Right renal pelvis (tissue), 4 donors: ENCODE measurements at places on chromosomes 1 and 21.
A peak's percentile ranks its signal among the peaks of the same experiment; 100 is the strongest.

DNA sequence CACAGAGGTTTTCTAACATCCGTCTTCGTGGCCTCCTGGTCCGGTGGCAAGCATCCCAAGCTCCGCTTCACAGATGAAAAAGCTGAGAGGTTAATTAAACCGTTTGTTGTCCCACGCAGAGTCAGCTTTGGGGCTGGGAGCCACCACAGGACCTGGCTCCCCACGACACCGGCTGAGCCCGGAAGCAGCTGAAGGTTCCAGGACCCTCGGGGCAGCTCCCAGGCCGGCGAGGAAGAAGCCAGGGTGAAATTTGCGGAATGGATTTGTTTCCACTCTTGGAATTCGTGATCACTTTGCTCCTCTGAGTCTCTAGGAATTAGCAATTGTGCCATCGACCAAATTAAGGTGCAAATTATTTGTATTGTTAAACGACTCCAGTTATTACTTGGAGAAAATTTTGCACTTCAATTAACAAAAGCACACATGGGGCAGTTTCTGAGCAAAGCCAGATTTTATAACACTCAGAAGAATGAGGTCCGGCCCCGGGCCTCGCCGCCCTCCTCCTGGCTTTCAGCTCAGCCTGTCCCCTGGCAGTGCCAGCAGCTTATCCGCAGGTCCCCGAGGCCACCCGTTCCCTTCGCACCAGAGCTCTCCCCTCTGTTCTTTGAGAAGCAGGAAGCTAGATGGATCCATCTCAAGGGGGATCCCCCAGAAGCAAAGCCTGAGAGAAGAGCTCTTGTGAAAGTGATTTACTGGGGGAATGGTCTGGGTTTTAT, 69.1 kb downstream of the SIK1 start:
- no peak for DNase-seq

- no peak for DNase-seq
Measured at GRCh38 chr1:78497201-78497600, 6.4 kb downstream of the PTGFR start.

DNA sequence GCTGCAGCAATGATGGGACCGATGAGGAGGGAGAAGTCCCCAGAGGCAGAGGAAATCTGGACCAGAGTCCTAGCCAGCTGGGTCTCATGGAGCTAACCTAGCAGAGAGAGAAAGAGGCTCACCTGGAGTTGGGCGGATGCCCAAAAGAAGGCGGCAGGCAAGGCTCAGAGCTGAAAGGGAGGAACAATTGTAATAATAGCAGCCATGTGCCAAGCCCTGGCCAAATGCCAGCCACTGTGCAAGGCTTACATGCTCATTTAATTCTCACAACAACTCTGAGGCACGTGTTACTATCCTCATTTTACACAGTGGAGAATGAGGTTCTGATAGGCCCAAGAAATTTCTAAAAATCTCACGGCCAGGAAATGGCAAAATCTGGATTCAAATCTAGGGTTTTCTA, 50.0 kb upstream of the ZNF648 start:
- no peak for DNase-seq

DNA sequence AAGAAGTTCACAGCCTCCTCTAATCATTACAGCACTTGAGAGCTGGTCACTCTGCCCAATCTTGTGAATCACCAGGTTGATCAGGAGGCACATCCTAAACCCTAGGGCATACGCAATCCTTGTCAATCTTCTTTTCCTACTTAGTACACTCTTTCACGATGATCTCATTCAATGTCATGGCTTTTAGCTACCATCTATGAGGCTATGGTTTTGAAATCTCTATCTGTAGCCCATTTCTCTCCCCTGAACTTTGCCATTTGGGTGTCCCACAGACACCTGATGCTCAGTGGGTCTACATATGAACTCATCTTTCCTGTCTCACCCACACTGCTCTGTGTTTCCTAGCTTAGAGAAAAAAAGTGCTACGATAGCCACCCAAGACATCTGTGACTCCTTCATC, 1.9 kb upstream of the MED18 start:
- DNase-seq, result no peak

DNA sequence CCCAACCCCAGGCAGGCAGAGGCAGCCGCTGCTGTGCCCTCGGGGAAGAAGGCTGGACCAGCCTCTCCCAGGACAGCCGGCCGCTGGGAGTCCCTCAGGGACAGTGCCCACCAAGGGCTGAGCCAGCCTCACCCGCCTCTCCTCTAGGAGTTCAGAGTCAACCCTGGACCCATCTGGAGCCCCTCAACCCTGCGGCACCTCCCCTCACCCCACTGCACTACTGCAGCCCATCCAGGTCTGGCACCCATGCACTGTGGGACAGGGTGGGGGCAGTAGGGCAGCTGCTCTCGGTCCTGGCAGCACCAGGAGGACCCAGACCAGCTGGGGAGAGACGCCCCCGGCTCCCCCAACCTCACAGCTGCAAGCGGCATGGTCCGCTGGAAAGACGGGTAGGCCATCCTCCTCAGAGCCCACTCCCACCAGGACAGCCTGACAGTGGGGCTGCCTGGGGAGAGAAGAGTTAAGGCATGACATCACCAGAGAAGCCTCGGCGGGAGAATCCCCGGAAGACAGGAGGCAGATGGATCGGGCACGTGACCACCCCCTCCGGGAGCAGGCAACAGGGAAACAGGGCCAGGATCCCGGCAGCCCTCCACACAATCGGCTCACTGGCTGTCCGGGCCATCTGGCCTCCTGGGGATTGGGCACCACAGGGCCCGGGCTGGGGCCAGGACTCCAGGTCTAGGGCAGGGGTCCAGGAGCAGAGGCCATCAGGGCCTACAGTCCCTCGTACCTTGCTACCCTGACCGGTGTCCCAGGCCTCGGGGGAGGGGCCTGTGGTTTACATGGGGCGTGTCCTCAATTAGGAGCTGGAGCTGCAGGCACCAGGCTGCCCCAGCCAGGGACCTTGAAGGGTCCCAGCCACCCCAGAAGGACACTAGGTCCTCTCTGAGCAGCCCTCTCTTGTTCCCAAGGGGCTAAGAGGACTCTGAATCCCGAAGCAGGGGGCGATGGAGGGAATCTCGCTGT, 3.1 kb downstream of the ACAP3 start:
- DNase-seq, result peak; percentile 51
